NCI-H446 treated with DMSO at 0.1 percent for 48 hours (cell line): ENCODE measurements at places on chromosomes 4 and X.

- no peak for DNase-seq
These were observed 24.2 kb downstream of the SMC1A start for GRCh38 chrX:53398216-53398615.

- DNase-seq = no peak
These were observed 59.3 kb upstream of the PPP1R2C start for GRCh38 chrX:42837101-42837726.

GRCh38 chrX:56797574-56798338 is 68.7 kb downstream of the NBDY start:
- no peak for DNase-seq

DNA sequence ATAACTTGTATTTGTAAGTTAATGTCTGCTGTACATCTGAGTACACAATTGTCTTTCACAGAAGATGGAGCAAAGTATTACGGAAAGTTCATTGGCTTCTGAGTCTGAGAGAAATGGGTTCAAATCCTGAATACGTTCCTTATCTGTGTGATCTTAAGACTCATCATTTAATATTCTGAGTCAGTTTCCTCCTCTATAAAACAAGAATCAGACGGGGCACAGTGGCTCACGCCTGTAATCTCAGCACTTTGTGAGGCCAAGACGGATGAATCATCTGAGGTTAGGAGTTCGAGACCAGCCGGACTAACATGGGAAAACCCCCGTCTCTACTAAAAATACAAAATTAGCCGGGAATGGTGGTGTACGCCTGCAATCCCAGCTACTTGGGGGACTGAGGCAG is 57.8 kb downstream of the APBB2 start:
- no peak for DNase-seq

GRCh38 chr4:140152751-140153418 is 1.1 kb downstream of the MAML3 start:
- DNase-seq = no peak

DNA sequence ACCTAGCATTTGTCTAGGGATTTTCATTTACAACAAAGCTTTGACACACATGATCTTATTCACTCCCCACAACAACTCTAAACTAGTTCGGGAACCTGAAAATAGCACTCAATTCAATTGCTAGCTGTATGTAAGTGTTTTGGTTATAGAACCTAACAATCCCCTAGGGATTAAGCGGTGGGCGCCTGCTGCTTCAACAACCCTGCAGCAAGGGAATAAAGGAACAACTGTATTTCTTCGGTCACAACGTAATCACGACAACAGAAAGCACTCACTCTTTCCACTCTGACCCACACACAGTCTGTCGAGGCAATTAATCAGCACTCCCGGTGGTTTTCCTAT is 674 bp upstream of the DIAPH2 start:
- no peak for DNase-seq

GRCh38 chr4:37889849-37890800 is 759 bp upstream of the TBC1D1 start:
- no peak for DNase-seq

GRCh38 chr4:130110770-130111169 is 1014.8 kb downstream of the C4orf33 start:
- DNase-seq = no peak

- DNase-seq = no peak
These were observed 280.1 kb upstream of the ZFP42 start for GRCh38 chr4:187715466-187715865.
